ENCODE measurements at places on chromosomes 1 and 21.

DNA sequence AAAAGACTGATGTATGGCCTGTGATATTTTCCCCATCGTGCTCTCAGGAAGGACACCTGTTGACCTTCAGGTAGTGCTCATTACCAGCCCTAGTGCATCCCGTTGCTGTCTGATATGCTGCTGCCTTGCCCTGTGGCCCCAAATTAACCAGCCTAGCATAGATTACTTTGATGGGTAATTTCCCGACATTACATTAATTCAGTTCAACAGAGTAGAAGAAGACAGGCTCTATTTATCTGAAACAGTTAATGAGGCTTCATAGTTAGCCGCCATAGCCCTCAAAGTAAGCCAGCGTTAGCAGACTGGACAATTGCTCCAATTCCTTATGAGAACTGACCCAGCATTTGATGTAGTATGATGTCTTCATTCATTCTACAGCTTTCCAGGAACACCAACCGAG, 257.6 kb downstream of the OLFM3 start:
- DNase-seq: no peak

DNA sequence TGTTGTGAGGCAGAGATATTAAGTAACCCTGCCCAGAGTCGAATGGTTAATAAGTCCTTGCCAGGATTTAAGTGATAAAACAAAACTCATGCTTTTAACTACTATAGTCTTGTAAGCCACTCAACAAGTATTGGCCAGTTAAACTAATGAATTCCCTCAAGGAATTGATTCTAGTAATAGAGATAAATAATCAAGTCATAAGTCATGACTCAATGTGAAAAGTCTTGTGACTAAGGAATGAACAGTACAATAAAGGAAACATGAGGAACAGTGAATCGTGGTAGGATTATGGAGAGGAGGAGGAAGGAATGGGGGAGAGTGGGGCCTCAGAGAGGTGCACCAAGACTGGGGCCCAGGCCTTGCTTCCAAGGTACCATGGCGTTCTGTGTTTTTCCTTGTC, 104.7 kb downstream of the FGGY start:
- DNase-seq: no peak

GRCh38 chr1:51989582-51990477, 670 bp downstream of the RAB3B start:
- DNase-seq: no peak

DNA sequence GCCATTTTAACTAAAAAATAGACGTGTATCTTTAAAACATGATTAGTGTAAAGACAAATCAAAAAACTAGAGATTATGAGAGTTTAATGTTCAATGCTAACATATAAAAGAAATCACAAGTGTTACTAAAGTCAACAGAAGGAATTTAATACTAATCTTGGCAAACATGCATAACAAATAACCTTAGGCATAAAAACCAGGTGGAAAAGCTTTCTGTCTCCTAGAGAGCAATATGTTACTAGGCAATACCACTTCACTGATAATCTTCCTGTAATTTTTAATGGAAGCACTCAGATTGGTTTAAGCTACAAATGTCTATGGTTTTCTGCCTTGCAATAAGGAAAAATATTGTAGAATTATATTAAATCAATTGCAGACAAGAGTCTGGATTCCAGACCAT, 121.9 kb downstream of the NME7 start:
- no peak for DNase-seq

DNA sequence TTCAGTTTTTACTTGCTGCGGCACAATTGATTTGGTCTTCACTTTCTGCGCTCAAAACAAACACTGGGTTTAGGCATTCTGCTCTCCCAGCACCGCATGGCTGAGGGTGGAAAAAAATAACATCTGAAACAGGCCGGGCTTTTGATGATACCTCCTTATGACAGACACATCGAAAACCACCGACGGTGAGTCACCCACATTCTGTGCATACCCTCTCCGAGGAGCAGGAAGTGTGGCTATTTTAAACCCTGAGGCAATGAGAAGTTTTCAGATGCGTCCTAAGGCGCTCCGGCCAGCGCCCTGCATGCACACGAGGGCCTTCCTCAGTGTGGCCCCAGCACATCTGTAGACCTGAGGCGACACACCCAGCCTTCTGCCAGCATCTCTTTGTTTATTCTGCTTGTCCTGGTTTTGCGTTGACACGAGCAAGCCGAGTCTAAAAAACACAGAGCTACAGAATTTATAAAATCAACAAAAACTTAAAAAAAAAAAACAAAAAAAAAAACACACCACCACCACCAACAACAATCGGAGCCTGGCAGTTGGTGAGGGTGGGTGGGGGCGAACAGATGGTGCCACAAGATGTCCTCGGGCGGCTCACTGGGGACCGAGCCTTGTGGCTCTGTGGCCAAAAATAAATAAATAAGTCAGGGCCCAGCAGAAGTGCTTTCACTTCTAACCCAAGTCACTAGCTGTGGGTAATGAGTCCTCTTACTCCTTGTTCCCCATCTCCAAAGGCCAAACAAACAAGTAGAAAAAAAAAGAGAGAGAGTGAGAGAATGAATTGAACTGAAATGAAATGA, 162.6 kb upstream of the IRF2BP2 start:
- DNase-seq: peak; percentile 54

DNA sequence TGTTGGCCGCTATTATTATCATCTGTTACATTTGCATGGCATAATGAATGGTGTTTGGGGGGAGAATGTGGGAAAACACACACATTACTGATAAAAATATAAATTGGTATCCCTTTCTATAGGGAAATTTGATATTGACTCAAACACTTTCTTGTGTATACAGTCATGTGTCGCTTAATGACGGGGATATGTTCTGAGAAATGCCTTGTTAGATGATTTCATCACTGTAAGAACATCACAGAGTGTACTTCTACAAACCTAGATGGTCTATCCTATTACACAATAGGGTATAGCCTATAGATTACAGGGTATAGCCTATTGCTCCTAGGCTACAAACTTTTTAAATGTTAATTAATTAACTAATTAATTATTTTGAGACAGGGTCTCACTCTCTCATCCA, 67.2 kb upstream of the B3GALNT2 start:
- DNase-seq: no peak

GRCh38 chr1:41317361-41317760, 43.9 kb upstream of the FOXO6 start:
- no peak for DNase-seq

- no peak for DNase-seq
These were observed 197.5 kb upstream of the PTBP2 start for GRCh38 chr1:96524100-96524499.

DNA sequence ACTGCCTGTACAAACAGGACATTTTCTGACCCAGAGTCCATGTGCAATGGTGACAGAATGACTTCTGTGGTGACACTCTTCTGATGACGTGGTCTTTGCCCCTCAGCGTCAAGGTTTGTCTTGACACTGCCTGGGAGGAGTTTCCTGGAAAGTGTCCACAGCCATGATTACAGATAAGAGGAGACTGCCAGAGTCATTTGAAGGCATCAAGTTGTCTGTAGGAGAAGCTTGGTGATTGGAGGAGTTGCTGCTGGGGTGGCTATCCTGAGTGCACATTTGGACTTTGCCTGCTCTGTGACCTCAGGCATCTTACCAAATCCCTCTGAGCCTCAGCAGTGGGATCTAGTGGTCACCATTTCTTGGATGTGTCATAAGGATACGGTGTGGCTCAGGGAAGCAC, 17.7 kb downstream of the TCHHL1 start:
- no peak for DNase-seq

DNA sequence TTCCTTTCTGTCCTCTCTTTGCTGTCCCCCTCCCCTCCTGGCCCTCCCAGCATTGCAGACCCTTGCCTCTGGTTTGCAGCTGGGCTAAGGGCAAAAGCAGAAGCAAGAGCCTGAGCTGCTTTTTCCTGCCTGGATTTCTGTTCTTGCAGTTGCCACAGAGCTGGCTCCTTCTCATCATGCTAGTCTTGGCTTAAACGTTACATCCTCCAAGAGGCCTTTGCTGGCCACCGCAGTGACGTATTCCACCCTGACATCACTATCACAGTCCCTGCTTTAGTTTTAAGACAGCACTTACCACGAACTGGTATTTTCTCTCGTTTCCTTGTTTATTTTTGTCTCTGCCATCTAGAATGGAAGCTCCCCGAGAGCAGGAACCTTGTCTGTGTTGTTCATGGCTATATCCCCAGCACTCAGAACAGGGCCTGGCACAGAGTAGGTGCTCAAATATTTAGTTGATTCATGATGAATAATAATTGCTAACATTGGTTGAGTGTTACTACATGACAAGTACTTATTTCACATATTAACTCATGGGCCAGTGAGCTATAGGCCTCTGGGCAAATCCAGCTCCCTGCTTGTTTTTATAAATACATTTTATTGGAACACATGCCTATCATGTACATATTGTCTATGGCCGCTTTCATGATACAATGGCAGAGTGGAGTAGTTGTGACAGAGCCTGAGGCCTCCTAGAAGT, 13.2 kb upstream of the CSF1 start:
- no peak for DNase-seq

- DNase-seq: no peak
These were observed 3.4 kb upstream of the NVL start for GRCh38 chr1:224333309-224333926.

GRCh38 chr1:242065813-242066212, 66.9 kb upstream of the MAP1LC3C start:
- DNase-seq: no peak

- no peak for DNase-seq
These were observed 121.8 kb upstream of the SLC44A3 start for GRCh38 chr1:94698356-94698755.

- no peak for DNase-seq
These were observed 149.8 kb downstream of the PAPPA2 start for GRCh38 chr1:176612791-176613190.

DNA sequence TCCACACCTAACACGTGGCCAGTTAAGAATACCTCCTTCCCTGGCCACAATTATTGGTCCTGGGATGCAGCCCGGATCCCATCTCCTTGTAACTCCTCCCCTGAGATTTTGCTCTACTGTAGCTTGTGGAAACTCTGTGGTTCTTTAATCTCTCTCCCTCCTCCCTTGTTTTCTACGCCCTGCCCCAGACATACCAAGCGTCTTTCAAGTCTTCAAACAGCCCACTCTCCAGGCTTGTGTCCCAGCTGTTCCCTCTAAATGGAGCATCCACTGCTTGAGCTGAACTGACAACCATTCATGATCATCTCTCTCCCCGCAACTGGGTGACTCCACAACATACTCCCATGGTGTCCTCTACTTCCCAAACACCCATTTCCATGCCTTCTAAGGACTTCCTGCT, 111.6 kb downstream of the SIPA1L2 start:
- DNase-seq: no peak

DNA sequence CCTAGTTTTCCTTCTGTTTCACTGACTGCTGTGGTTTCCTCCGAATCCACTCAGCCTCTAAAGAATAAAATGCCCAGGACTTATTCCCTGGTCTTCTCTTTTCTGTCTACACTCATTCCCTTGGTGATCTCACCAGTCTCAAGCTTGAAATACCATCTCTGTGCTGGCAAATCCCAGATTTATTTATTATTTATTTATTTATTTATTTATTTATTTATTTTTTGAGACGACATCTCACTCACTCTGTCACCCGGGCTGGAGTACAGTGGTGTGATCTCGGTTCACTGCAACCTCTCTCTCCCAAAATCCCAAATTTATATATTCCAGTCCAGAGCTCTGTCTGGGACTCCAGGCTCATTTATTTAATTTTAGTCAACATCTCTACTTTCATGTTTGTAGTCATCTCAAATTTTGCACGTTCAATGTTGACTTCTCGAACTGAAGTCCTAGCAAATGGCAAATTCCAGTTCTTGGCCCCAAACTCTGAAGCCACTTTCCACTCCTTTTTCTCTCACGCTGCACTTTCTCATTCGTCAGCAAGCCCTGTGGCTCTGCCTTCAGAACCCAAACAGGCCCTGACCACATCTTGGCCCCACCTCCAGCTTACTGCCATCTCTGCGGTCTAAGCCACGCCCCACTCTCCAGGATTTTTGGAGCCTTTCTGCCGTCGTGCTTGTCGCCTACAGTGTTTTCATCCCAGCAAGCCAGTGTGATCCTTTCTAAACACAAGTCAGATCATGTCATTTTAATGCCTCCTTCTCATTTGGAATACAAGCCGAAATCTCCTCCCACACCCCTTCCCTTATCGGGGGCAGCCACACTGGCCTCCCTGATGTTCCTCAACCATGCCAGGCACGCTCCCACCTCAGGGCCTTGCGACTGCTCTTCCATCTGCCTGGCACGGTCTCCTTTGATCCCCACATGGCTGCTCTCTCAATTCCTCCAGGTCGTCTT, 14.2 kb upstream of the TENT5B start:
- peak; percentile 59 for DNase-seq

DNA sequence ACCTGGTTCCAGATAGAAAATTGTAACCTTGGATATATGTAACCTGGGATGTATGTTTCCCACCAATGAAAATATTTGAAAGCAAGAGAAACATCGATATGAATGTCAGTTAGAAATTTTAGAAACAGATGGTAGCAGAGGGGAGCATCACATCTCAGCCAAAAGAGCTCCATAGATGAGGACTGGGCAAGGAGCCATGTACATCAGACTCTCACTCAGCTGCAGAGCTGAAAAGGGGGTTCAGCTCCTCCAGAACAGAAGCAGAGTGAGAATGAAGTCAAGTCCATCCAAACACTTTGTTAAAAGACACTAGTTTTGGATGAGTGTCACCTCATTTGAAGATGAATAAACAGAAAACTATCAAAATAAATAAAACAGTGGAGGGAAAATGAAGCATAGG, 202.4 kb downstream of the HMCN1 start:
- no peak for DNase-seq

DNA sequence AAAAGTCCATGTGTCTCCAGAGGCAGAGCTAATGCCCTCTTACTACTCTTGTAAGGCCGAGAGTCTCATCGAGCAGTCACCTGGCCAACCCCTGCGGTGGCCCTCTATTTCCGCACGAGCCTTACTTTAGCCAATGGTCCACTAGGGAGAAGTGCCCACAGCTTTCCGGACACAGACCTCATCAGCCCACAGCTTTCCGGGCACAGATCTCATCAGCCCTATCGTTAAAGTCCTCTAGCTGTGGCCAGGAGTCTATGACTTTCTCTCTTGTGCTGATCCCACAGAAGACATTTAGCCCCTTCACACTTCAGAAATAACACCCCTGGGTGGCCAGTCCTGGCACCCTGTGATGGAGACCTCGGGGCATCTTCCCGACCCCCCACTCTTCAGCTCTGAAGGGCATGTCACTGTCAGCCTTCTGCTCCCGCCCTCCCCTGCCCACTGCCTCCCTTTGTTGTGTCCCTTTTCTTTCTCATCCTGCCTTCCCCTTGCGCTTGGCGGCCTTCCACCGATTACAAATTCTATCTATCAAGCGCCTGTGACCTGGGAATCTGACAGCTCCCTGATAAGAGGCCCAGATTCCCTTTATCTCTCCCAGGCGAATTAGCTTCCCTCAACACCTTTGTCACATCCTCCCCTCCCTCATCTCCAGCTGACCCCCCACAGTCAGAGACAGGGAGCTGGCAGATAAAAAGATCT, 161.0 kb downstream of the PLXNA2 start:
- DNase-seq: no peak

GRCh38 chr1:14987829-14988603, 165.5 kb upstream of the TMEM51 start:
- DNase-seq: no peak

All from uterus (tissue), 4 donors.